ENCODE measurements at places on chromosomes 6 and 20. TPM values are rescaled to one million over a fixed set of nuclear protein-coding genes. Genes with fewer than 3 reads are reported as not detected.
A peak's percentile ranks its signal among the peaks of the same experiment; 100 is the strongest.

The SLC2A10 gene
- 11.1 TPM for total RNA-seq

The PMEPA1 gene
- 47.1 TPM for total RNA-seq

The LAMA2 gene
- total RNA-seq: 0.99 TPM

The PLAGL2 gene
- 14.6 TPM for total RNA-seq

GRCh38 chr20:43571771-43572170 lies 12.9 kb downstream of the SGK2 start:
- no peaks in the 10 kb centered on the region for H3K4me1 ChIP-seq
- H3K27me3 ChIP-seq: no peaks in the 10 kb centered on the region
- no peak overlapping the region for H3K27ac ChIP-seq
- H3K4me3 ChIP-seq: no peak overlapping the region
- DNase-seq: no peak

GRCh38 chr6:162681447-162681846 lies 46.1 kb downstream of the PRKN start:
- no peak for DNase-seq
- no peaks in the 10 kb centered on the region for H3K27me3 ChIP-seq
- H3K4me3 ChIP-seq: no peak overlapping the region
- no peak overlapping the region for H3K27ac ChIP-seq
- H3K4me1 ChIP-seq: no peaks in the 10 kb centered on the region
- H3K36me3 ChIP-seq: no peaks in the 10 kb centered on the region

- H3K4me1 ChIP-seq: peaks cover 37% of the 10 kb centered on the region
- peak overlapping the region; percentile 48 for H3K27ac ChIP-seq
- peak; percentile 42 for DNase-seq
- no peaks in the 10 kb centered on the region for H3K27me3 ChIP-seq
- peak overlapping the region; percentile 65 for H3K4me3 ChIP-seq
- H3K36me3 ChIP-seq: peaks cover 15% of the 10 kb centered on the region
Observed at GRCh38 chr6:33314943-33315792, 1.3 kb upstream of the TAPBP start.
